ENCODE measurements at places on chromosomes 7 and 10.
A peak's percentile ranks its signal among the peaks of the same experiment; 100 is the strongest.

GRCh38 chr7:118517275-118517674, 292.8 kb downstream of the ANKRD7 start:
- DNase-seq: no peak

GRCh38 chr10:107031931-107032699, 132.4 kb downstream of the SORCS1 start:
- no peak for DNase-seq

DNA sequence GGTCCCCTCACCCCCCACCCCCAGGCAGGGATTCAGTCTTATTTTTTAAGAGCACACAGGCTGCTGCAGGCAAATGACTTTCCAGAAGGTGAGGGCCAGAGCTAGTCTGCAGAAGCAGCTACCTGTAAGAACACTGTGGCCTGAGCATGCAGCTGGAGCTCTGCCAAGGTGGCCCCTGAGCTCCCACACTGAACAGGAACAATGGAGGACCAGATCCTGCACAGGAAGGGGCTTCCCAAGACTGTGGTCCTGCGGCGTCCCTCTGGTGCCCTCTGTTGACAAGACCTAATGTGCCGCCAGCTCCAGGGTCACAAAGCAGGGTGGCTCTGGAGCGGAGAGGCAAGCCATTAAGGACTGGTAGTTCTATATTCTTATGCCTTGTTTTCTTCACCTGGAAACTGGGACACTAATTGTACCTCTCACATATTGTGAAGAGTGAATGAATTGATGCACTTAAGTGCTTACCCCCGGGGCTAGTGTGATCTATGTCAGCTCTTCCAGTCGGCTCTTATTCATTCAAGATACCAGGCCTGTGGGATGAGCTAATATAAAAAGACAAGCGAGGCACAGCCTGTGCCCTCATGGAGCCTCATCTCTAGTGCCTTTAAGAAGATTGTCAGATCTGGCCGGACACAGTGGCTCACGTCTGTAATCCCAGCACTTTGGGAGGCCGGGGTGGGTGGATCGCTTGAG, 8.0 kb upstream of the BEND7 start:
- peak; percentile 60 for DNase-seq

- no peak for DNase-seq
Observed at GRCh38 chr7:99218406-99219184, 10.7 kb upstream of the KPNA7 start.

GRCh38 chr10:78579995-78580394, 488.8 kb upstream of the ZMIZ1 start:
- DNase-seq: no peak

DNA sequence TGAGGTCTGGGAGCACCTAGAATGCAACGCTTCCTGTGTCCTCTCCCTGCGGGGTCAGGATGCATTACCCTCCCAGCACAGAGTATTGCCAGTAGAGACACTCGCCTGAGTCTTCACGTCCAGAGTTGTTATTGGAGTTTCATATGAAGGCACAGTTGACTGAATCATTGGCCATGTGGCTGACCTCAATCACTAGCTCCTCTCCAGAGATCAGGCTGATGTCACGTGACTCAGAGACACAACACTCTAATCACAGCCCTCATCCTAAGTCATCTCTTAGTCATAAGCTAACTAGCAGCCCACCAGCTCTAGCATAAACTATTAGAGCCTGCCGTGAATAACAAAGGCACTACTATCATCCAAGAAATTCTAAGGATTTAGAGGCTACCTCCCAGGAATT, 107.8 kb downstream of the HECW1 start:
- DNase-seq: no peak

DNA sequence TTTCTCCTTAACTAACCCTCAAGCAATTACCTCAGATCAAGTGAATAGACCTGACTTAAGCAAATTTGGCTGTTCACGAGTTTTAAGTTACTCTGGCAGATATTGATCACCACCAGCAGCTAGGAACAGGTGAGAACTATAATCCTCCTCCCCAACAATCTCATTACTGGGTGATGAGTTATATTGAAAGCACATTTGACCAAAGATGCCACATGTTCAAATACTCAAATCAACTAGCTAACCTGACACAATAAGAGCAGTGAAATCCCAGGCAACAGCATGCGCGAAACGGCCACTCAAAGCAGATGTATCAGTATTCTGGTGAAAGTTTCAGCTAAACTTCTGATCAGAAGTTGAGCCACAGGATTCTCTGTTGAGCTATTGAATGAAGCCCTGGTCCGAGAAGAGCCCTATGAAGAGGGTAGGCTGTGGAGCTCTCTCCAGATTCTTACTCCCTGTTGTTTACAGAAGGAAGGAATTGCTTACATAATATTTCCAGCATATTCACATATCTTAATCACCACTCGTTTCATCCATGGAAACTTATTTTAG, 52.6 kb downstream of the CAV1 start:
- no peak for DNase-seq

- DNase-seq: no peak
Observed at GRCh38 chr7:95630702-95631458, 34.6 kb upstream of the PDK4 start.

DNA sequence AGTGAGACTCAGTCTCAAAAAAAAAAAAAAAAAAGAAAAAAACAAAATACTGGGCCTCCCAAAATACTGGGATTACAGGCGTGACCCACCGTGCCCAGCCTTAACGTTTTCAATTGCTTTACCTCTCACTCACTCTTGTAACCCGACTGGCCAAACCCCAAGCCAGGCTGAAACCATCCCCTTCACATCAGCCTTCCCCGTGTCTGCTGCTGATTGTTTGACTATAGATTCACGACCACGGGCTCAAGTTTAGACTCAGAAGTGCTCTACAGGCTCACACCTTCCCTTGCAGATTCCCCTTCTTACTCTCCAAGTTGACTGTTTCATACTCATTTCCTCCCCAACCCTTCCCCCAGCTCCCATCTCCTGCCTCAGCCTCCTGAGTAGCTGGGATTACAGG, 22.3 kb downstream of the TYW1 start:
- no peak for DNase-seq
